Spinal cord (tissue), 10 donors: ENCODE measurements at places on chromosomes 5 and 9.

- peak; percentile 26 for DNase-seq
These were observed 23.7 kb downstream of the ACTL7A start for GRCh38 chr9:108885643-108886348.

DNA sequence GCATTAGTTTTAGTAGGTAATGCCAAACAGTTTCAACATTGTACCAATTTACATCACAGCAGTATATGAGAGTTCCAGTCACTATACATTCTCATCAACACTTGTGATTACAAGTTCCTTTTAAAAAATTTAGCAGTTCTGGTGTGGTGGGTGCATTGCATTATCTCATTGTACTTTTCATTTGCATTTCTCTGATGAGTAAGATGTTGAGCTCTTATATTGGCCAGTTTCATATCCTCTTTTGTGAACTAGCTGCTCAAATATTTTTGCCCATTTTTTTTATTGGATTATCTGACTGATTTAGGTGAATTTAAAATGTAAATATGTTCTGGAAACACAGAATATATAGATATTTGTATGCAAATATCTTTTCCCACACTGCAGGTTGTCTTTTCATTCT is 160.9 kb upstream of the NR3C1 start:
- no peak for DNase-seq

GRCh38 chr9:99038484-99038820 is 66.5 kb upstream of the TGFBR1 start:
- DNase-seq = no peak

GRCh38 chr5:169178754-169179153 is 122.2 kb downstream of the SLIT3 start:
- DNase-seq = no peak

GRCh38 chr5:103295424-103295823 is 36.9 kb downstream of the MACIR start:
- no peak for DNase-seq

DNA sequence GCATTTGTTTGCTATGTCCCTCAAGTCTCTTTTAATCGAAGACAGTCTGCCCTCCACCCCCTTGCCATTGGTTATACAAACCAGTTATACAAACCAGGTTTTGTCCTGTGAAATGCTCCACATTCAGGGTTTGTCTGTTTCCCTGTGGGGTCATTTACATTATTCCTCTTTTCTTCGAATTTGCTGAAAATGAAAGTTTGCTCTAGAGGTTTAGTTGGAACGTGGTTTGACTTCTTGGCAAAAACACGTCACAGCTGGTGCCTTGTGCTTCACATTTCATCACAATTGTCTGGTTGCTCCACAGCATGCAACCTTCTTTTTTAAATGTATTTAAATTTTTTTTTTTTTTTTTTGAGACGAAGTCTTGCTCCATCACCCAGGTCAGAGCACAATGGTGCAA is 4.2 kb upstream of the HAVCR2 start:
- no peak for DNase-seq

GRCh38 chr5:137604348-137605095 is 105.4 kb upstream of the SPOCK1 start:
- DNase-seq = no peak

DNA sequence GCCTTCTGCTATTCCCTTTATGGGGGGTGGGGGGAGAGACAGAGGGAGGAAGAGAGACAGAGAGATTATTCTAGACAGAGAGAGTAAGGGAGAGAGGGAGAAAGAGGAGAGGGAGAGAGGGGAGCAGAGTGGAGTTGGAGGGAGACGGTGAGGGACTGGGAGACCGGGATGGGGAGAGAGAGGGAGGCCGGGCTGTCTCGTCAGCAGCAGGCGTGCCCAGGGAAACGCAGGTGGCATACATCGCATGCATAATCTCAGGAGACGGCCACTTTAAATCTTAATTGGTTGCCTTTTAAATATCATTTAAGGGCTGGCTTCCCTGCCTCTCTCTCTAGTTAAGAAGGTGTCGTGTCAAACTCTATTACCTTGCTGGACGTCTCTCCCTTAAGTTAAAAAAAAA is 8.4 kb downstream of the IRX4 start:
- DNase-seq = no peak

DNA sequence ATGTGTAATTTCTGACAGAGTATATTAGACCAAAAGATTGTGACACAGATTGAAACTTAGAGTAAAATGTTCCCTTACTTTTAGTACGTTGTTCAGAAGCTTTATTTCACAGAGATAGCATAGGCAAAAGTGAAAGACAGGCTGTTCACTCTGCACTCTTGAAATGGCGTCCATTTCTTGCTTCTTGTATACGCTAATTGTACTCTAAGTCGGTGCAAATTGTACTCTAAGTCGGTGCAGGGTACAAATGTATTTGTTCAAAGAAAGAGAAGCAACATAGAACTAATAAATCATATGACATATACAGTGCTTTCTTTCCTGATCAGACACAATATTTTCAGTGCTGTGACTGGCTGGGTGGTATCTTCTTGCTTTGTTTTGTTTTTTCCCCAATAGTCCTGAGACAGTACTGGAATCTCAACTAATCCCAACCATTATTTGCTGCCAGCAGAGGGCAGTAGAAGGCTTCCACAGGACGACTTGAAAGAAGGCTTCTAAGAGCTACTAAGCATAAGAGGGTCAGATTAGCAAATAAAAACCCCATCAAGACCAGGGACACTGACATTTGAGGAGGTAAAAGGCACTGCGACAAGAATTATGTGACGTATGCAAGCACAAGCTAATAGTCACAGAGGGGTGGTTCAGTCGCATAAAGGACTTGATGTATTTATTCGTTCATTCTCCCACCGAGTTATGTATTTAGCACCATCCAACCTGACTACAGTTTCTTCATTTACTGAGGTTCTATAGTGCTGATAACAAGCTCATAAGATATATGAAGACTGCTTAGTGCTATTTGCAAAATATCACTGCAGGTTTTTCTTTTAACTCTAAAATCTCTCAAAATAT is 831.8 kb downstream of the TAF11L14 start:
- DNase-seq = peak; percentile 91

- DNase-seq = no peak
These were observed 572 bp downstream of the GNA14 start for GRCh38 chr9:77647267-77648233.

DNA sequence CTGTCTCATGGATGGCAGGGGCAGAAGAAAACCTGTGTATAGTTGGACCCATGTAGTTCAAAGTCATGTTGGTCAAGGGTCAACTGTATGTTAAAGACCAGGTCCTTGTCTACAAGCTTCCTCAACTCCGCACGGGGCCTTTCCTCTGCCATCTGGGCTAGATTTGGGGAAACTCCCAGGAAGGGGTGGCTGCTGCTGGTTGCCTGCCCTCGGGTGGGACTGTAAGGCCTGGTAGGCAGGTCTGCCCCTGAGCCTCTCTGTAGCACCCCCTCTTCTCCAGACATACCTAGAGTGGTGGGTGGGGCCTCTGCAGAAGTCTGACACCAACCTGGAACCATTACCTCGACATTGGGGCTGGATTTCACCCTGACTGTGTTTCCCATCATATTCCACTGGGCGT is 15.2 kb downstream of the ENHO start:
- no peak for DNase-seq

DNA sequence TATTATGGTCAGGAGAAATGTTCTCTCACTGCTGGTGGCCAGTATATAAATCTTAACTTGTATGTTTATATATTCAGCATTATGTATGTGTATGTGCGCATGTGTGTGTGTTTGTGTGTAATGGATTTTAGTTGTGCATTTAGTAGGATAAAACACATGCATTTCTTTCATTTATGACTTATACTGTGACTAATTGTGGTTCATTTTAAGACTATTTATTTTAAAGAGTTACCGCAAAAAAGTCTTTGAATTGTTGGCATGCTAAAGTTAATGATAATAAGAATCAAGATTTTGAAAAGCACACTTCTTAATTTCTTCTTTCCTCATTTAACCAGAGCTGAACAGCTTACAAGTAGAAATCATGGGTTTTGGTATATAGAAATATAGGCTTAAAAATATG is 60.9 kb downstream of the RAI14 start:
- no peak for DNase-seq

GRCh38 chr5:11346336-11346735 is 557.9 kb downstream of the CTNND2 start:
- DNase-seq = no peak

DNA sequence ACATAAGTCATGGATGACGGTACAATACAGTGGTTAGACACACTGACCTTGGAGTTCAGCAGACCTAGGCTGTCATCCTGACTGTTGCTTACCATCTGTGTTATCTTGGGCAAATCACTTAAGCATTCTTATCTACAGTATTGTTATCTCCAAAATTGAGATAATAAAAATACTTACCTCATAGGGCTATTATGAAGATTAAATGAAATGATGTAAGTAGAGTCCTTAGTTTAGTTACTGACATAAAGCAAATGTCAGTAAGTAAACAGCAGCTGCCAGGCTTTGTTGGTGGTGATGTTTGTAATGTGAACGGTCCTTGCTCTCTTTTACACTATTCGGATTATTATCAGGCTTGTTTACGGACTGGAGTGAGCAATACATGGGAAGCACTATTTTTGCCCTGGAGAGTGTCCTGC is 107.3 kb upstream of the DPYSL3 start:
- no peak for DNase-seq

- DNase-seq = peak; percentile 53
These were observed 60.3 kb downstream of the MAPKAP1 start for GRCh38 chr9:125646621-125647100.

- DNase-seq = no peak
These were observed 75.1 kb upstream of the SLC25A51 start for GRCh38 chr9:37978983-37979382.

GRCh38 chr9:127731938-127732337 is 3.2 kb downstream of the TOR2A start:
- no peak for DNase-seq

- no peak for DNase-seq
These were observed 107.2 kb upstream of the ICE1 start for GRCh38 chr5:5315068-5315980.

DNA sequence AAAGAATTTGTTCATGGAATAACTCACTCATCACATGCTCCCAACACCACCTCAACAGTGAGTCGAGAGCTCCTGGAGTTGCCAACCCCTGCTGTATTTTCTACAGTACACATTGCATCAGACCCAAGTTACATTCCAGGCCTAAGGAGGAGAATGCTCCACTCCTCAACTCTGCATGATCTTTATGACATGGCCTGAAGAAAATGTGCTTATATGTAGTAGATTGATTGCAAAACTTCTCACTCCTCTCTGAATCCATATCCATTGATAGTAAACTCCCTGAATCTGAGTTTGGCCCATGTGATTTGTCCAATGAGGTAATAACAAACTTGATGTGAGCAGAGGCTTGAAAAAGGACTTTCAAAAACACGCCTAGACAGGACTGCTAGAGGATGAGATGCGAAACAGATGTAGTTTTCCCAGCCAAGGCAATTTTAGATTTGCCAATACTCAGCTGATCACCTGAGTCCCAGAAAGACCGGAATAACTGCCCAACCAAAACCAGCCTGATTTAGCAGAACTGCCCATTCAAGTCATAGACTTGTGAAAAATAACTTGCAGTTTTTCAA is 29.0 kb upstream of the PAPPA start:
- no peak for DNase-seq

- no peak for DNase-seq
These were observed 62.1 kb downstream of the SNCAIP start for GRCh38 chr5:122374110-122374509.

DNA sequence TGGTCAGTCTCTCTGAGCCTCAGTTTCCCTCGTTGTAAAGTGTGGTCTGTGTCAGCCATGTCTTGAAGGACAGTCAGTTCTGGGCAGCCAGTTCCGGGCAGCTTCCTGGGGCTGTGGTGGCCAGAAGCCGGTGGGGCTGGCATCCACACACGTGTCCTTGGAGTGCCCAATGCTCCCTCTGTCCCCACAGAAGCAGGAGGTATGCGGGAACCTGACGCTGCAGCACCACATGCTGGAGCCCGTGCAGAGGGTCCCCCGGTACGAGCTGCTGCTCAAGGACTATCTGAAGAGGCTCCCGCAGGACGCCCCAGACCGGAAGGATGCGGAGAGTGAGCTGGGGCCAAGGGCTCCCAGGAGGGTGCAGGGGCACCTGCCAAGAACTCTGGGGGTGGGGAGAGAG is 48.4 kb upstream of the SUSD3 start:
- DNase-seq = no peak

DNA sequence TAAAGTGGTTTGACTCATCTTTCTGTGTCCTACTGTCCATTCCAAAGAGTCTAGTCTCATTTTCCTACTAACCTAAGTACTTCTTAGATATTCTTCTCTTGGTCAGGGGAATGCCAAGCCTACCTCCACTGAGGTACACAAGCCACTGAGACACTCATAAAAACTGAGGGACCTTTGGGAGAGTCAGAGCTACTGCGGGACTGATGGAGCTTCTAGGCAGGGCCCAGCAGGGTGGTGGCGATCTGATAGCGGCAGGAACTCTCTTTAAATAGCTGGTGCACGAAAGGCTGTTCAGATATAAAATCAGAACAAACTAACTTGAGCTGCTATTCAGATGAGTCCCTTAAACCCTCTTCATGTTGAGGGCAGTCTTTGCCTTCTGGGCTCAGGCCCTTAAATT is 14.7 kb downstream of the NUP214 start:
- DNase-seq = no peak

- peak; percentile 85 for DNase-seq
These were observed 239.3 kb downstream of the CETN3 start for GRCh38 chr5:90170261-90170660.

GRCh38 chr9:88781628-88782391 is 209.5 kb upstream of the S1PR3 start:
- no peak for DNase-seq

DNA sequence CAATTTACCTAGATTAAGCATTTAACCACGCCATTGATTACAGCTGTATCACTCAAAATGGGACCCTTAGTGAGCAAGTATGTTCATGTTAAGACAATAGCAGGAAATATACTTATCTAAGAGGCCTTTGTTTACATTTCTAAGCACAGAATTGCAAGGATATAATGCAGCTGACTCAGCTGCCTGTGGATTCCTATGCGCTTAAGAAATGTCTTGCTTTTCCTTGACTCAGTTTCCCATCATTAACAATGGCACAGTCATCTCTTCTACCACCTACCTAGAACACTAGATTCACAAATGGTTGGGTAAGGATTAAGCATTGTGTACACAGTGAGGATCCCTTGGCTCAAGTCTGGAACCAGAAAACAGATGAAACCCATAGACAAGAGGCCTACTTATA is 163.8 kb downstream of the TSSK1B start:
- no peak for DNase-seq

- peak; percentile 33 for DNase-seq
These were observed 35.5 kb upstream of the ADAMTSL1 start for GRCh38 chr9:18438300-18438925.

GRCh38 chr5:132714456-132715307 is 22.7 kb downstream of the KIF3A start:
- DNase-seq = peak; percentile 16

- DNase-seq = no peak
These were observed 29.7 kb downstream of the ANXA6 start for GRCh38 chr5:151127926-151128325.

DNA sequence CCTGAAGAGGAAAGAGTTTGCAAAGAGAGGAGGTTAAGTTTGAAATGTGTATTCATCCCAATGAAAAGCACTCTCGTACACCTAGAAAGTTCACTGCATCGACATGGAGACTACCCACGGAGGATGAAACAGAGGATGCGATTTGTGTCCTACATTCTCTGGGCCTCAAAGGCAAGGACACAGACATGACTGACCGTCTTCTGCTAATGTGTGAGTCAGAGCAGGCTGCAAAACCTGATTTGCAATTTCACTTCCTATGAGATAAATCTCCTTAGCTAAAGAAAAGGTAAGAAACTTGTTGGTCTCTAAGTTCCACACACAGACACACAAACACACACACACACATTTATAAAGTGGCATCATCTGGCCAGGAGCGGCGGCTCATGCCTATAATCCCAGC is 98.6 kb downstream of the GNAQ start:
- DNase-seq = no peak
